ENCODE measurements at places on chromosomes 1 and 21.

DNA sequence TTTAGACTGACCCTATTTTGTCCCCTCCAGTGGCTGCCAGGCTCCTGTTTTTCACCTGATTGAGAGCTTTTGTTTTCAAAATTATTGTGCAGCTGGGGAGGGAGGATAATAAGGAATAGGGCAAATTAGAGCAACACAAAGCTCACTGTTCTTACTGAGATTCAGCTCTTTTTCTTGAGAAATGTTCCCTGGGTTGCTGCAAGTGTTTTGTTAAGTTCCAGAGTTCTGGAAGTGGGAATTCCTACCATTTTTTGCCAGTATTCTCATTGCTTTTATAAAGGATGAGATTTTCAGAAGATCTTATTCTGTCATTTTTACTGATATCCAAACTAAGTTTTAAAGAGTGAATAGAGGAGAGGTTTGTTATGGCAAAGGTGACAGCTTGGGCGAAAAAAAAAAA lies 417.7 kb downstream of the SIPA1L2 start:
- DNase-seq, result no peak

- no peak for DNase-seq
These were observed 39.0 kb downstream of the VANGL1 start for GRCh38 chr1:115680730-115681111.

- no peak for DNase-seq
These were observed 607 bp downstream of the BTG3 start for GRCh38 chr21:17612023-17612564.

DNA sequence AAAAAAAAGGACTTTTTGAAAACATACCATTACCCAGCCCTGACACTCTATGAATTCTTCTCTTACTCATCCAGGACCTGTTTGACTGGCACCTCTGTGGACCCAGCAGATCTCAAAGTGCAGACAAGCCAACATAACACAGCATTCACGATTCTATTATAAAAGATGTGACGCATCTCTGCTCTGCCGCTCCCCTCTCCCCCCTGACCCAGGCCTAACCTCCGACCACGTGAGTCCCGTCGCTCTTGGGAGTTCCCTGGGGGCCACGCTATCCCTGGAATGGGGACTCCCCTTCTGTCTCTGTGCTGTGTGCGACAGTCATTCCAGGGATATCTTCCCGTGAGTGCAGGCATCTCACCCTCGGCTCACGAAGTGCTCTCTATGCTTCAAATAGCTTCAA lies 21.1 kb downstream of the LRRC38 start:
- no peak for DNase-seq

DNA sequence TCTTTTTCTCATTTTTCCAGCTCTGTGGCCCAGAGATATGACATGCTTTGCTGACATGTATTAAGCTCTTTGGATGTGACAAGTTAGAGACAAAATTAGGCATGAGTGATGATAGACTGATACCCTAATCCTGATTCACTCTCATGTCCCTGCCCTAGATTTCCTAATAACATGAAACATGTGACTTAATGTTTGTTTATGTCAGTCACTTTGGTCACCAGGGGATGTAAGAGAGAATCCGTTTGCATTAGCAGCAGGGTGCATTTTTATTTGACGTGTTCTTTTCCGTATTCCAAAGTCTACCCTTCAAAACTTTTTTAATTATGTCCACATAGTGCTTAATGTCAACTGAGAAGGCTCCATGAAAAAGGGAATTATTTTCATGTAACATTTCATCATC lies 192.4 kb downstream of the HMCN1 start:
- DNase-seq, result no peak

- DNase-seq, result no peak
These were observed 78.5 kb upstream of the CDC42BPA start for GRCh38 chr1:227396539-227397353.

Data from posterior cingulate gyrus (tissue), 11 donors.